ENCODE measurements at places on chromosomes 7 and 10.

DNA sequence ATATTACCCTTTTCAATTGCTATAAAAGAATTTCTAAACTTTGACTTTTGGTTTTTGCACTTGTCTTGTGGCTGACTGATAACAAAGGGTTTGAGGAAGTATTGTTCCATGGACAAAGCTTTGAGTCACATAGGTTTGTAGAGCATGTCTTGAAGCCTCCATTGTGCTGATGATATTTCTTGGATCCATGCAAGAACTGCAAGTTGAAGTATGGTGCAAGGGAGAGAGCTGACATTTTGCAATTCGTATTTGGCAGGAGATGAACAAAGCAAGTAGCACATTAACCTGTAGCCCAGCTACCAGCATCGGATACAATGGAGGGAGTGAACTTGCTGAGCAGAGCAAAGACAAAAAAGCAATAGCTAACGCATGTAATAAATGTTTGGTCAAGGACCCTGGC, 23.4 kb downstream of the MGAM2 start:
- no peak for DNase-seq

- DNase-seq = no peak
Measured at GRCh38 chr10:33345236-33345635, 10.8 kb upstream of the NRP1 start.

GRCh38 chr10:120810298-120810697, 40.9 kb upstream of the WDR11 start:
- DNase-seq = no peak

DNA sequence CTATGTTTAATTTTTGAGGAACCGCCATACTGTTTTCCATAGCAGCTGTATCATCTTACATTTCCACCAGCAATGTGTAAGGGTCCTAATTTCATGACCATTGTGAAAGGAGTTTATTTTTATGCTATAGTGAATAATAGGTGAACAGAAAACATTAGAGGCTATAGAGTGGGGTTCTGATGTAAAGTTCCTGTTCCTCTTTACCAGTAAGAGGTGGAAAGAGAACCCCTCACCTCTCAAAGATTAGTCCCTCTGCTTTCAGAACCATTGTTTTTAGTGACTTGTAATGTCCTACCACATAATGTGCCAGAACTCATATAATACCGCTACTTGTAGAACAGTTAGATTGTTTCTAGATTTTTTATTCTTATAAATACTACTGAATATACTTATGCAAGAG, 34.2 kb downstream of the SUFU start:
- DNase-seq = no peak

- no peak for DNase-seq
Measured at GRCh38 chr10:15120523-15120922, 23.4 kb downstream of the RPP38 start.

- no peak for DNase-seq
Measured at GRCh38 chr7:10083766-10084165, 889.9 kb upstream of the PHF14 start.

- DNase-seq = no peak
Measured at GRCh38 chr7:23593706-23594105, 3.5 kb upstream of the CCDC126 start.

- DNase-seq = no peak
Measured at GRCh38 chr10:97338041-97338440, 3.5 kb upstream of the FRAT2 start.

GRCh38 chr7:89332026-89332425, 536.5 kb upstream of the TEX47 start:
- no peak for DNase-seq

DNA sequence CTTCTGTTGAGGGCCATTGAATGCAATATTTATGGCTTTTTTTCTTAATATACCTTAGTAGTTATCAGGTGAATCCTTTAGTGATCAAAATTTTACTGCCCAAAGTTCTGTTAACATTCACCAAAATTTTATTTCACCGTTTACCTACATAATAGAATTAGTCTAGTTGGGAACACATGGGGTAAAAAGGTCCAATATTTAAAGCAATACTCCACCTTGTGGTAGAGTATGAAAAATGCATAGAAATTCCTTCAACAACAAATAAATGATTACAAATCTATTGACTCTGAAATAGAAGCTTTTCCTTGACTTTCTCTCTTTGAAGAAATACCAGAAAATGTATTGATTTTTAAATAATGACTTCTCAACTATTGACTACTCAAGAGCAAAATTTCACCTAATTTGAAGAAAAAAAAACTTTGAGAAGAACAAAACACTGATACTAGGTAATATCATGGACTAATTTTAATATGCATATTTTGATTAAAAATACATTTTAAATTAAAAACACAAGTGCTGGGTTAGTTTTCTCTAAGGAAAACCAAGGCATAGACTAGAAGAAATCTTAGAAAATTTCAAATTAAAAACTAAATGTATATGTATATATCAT, 43.3 kb downstream of the POLR1F start:
- DNase-seq = no peak

GRCh38 chr7:28904578-28905048, 53.5 kb downstream of the TRIL start:
- DNase-seq = no peak

- no peak for DNase-seq
Measured at GRCh38 chr7:42014625-42015618, 222.1 kb downstream of the GLI3 start.

DNA sequence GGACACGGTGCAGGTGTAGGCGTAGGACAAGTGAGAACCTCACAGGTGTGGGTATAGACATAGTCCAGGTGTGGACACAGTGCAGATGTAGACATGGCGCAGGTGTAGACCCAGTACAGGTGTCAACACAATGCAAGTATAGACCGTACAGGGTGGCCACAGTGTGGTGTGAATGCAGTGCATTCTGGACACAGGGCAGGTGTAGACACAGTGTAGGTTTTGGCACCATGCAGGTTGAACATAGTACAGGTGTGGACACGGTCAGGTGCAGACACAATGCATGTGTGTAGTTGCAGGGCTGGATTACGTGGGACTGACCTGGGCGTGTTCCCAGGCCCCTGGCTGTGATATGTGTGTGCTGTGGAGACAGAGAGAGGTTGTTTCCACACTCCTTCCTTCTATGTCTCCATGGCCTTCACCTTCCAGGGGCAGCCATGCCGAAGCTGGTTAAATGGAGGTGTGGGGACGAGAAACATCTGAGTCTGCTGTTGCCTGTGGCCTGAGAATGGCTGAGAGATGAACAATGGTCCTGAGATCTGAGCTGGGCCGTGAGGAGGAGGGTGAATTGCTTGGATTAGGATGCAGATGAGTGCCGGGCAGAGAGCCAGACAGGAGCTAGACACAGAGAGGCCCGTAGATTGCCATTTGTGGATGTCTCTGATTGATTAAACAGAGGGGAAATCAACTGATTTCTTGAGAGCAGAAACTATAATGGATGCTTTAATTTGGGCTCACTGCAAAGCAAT, 343.9 kb upstream of the SHH start:
- no peak for DNase-seq

- DNase-seq = no peak
Measured at GRCh38 chr7:146539836-146540235, 423.2 kb downstream of the CNTNAP2 start.

DNA sequence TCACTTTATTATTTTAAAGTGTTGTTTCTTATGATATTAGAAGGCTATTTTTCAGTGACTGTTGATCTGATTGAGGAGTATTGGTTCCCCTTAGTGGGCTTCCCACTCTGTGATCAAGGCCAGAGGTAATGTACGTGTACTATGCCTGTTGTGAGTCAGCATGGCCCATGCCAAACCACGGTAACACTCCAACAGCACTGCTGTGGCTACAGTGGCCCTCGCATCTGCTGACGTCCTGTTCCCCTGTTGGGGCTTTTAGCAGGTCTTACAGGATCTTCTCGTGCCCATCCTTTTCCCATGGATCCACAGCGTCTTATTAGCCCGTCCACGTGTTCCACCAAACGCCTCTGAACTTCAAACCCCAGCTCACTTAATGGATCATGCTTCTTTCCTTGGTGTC, 964.6 kb upstream of the CELF2 start:
- no peak for DNase-seq

DNA sequence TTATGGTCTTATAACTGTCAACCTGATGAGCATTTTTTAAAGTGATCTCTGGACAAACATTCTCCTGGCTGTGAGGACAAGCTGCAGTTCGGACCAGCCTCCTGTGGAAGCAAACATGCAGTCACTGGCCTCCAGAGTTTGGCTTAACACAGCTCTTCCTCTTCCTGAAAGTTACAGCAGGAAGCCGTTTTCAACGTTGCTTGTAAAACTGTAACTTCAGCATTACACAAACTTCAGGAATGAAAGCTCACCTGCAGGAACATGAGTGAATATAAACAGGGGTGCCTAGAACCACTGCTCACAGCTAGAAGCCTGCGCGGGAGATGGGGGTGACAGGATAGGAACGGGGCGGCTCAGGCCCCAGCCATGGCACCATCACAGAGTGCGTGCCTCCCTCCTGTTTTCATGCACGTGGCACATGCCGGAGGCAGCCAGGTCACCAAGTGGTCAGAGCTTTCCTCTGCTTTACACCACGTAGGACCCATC, 292.9 kb upstream of the PITRM1 start:
- DNase-seq = no peak

- no peak for DNase-seq
Measured at GRCh38 chr10:3113343-3113720, 46.0 kb downstream of the PFKP start.

DNA sequence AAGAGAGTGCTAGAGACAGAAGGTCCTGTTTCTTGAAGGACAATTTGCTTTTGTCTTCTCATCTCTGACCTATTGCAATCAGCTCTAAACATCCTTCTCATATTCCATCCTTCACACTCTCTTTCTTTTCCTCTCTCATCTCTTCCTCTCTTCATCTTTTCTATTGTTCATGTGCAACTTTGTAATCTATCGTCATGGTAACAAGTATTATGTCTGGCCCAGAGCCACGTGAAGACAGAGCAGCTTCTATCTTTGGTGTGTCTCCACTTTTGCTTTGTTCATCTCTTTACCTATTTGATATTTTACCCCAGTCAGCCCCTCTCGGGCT, 104.9 kb upstream of the ABCB5 start:
- DNase-seq = no peak

DNA sequence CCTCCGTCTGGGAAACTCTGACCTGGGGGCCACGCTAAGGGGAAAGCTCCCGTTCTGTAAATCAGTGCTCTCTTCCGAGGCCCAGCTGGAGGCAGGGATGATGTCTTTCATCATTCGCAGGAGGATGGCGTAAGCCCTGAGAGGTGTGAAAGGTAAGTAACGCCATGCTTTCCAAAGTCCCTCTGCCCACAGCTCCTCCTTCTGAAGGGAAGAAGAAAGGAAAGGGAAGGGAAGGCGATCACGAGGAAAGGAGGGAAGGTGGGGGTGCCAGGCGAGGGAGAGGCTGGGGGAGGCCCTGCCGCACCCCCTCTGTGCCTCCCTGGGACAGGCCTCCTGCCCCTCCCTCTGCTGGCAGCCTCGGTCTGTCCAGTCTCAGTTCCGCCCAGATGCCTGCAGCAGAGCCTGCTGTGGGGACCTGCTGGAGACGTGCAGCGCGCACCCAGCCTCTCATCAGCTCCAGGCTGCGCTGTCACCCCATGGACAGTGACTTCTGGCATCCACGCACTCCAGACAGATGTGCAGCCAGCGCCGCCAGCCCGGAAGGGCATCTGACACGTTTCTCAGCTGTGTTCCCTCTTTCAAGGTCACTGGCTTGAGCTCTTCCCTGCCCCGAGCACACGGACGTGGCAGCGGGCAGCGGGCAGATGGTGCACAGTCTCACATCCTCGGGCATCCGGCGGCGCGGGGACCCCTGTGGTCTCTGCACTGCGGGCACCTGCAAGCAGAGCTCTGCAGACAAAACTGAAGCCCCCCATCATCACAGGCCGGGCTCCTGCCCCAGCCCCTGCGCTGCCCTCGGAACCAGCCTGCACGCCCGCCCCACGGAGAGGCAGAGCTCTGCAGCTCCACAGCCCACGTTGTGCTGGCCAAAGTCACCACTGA, 60.6 kb downstream of the INSIG1 start:
- DNase-seq = no peak

DNA sequence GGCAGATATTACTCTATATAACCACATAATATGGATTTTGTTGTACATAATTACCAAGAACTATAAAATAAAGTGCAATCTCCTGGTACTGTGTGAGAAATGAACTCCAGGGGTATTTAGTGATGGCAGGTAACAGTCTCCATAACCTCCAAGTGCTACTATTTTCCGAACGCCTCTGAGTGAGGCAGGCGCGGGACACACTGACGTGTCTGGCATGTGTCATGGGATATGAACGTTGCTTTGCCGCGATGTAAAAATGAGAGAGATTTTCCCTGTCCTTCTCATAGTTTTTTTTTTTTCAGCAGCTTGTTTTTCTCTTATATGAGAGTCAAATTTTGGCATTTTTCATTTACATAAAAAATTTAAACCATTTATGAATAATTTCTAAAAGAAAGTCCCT, 3.6 kb downstream of the ADARB2 start:
- DNase-seq = no peak

- DNase-seq = no peak
Measured at GRCh38 chr10:13100349-13101294, 659 bp downstream of the OPTN start.

DNA sequence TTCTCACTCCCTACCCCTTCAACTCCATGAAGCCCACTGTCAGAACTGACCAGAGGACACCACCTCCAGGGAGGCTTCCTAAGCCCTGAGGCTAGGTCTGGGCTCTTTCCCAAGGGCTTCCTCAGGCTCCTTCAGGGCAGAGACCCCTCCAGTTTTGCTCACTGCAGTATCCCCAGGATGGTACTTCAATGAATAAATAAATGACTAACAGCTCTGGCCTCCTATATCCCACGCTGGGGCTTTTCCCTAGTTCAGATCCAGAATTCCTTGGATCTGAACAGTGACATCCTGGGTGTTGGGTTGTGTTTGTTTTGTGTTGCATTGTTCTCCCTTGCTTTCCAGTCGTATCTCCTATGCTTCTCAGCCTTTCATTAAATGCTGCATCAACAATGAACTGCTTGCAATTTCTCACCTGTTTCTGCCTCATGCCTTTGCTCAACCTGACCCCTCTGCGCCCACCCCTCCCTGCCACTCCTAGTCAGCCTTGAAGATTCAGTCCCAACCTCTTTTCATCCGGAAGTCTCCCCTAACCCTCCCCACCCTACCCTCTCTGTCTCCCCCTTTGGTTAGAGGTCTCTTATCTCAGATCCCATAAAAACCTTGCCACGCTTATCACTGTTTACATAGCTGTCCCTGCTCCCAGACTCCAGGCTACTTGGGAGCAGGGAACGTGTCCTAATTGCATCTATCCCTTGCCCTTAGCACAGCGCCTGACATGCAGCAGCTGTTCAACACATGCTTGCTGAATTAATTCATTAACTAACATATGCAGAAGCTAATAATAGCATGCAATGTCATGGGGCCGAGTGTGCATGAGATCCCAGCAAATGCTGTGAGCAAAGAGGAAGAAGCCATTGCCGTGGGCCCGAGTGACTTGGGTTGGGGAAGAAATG, 41.7 kb downstream of the PPP1R3C start:
- no peak for DNase-seq

DNA sequence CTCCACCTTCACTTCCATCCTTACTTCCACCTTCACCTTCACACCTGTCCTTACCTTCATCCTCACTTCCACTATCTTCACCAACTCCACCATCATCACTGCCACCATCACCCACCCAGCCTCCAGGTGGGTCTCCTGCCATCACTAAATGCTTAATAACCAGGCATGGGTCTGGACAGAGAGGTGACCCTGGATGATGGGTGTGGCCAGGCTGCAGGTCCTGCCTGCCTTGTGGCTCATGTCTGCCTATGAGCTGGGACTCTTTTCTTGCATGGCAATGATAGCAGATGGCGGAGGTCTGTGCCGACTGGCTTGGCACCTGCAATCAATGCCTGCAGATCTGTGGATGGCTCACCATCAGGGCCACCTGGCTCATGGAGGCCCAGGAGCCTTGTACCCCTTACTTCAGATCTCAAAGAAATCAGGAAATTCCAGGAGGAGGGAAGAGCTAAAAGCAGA, 60.1 kb upstream of the ELN start:
- DNase-seq = no peak
